ENCODE measurements at places on chromosomes 2 and 18.

- no peak for ATAC-seq
These were observed 301.9 kb upstream of the ST6GAL2 start for GRCh38 chr2:107187870-107188269.

DNA sequence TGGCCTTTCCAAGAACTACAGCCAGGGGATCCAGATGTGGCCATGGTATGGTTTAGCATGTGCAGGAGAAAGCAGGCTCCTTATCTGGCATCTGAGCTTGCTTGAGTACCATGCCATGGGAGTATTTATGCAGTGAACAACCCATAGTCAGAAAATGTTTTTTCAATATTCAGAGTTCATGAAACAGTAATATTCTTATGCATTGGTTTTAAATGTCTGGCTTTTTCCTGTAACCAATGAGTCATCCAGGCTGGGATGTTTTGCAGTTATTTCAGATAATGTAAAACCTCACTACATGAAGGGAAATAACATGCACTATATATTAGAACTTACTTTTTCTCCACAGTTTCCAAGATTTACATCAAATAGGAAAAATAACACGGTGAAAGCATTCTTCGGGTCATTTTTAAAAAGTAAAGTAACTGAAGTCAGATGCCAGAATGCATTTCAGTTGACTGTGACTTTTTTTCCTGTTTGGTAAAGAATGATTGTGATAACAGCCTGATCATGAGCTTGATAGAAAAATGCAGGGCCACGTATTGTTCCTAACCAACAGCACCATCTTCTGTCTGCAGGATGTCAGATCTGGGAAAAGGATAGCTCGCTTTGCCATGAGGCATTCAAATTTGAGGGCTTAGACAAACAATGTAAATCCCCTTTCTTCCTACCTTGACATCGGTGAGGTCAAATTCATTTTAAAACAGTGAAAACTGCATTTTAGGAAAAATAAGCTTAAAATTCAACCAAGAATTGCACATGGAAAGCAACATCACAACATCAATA is 152.8 kb downstream of the DSC3 start:
- ATAC-seq: no peak

GRCh38 chr2:181444654-181445053 is 12.5 kb upstream of the ITGA4 start:
- no peak for ATAC-seq

- no peak for ATAC-seq
These were observed 96.3 kb upstream of the ATP5MC3 start for GRCh38 chr2:175277772-175278171.

DNA sequence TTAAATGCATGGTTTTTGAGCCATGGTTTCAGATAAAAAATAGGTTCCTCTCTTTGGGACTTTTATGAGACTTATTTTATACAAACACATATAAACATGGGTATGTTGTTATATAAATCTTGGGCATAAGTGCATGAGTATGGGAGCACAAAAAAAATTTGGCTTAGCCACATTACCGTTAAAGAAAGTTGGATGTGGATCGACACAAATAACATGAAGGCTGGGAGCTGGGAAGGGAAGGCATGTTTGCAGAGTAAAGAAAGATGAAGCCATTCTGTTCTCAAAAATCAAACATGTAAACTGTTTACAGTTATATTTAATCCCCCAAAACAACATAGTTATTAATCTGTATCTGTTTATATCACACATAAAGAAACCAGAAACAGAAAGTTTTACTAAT is 313.8 kb downstream of the NRXN1 start:
- ATAC-seq: no peak

DNA sequence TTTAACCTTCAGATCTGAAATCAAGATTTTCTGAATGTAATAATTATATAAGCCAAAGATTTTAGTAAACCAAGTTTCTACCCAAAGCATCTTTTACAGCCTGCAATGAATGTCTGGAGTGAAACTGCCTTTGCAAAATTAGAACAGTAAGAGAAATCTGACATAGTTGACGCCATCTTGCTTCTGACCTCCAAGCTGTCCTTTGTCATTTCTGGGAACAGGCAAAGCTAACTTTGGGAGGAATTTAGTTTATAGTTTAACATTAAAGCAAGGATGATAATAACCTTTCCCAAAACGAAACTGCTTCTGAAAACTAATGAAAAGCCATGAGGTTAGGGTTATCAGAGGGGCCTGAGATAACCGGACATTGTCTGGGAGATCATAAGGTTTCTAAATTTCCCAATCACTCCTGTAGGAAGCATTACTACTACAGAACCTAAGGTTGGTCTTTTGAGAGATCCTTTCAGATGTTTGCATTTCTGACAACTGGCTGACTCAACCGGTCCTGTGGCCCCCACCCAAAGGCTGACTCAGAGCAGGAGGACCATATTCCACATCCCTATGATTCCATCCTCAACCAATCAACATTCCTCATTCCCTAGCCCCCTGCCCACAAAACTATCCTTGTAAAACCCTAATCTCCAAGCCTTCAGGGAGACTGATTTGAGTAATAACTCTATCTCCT is 124.5 kb downstream of the TMEM131 start:
- no peak for ATAC-seq

- ATAC-seq: no peak
These were observed 17.1 kb upstream of the CACNB4 start for GRCh38 chr2:152115952-152116351.

DNA sequence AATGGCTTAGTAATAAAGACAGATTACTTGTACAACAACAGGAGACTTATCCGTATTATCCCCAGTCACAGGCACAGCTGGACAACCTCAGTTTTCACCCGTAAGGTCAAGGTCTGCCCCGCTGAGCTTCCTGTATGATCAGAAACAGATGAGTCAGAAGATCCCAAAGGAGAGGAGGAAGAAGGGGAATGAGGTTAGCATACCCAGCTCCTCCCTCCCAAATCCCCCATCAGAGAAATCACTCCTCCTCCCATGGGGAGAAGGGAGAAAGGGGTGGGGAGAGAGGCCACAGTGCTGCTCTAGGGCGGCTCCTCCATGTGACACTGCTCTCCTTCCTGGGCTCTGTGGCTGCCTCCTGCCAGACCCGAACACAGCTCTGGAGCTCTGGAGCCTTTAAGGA is 53.8 kb upstream of the SPTBN1 start:
- ATAC-seq: no peak

- ATAC-seq: no peak
These were observed 42.4 kb upstream of the SPAG16 start for GRCh38 chr2:213241817-213242216.
